Fibroblast of skin of right biceps (primary cell): ENCODE measurements at places on chromosomes 4 and X.
A peak's percentile ranks its signal among the peaks of the same experiment; 100 is the strongest.

DNA sequence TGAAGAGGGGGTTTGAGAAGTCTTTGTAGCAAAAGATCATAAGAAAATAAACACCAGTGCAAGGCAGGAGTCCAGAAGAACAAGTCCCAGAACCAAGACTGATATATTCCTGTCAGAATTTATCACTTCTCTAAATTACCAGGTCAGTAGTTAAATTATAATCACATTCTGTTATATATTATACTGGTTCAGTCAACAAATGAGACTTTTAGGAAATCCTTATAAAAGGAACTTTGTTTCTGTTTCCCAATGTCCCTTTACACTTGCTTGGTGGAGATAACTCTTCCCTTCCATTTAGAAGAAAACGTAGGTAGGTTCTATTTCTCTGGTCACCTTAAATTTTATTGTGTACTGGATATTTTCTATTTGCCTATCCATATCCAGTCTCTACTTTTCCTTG lies 21.1 kb downstream of the GBA3 start:
- DNase-seq, result no peak

- DNase-seq, result no peak
These were observed 16.4 kb downstream of the TMEM154 start for GRCh38 chr4:152663203-152664066.

DNA sequence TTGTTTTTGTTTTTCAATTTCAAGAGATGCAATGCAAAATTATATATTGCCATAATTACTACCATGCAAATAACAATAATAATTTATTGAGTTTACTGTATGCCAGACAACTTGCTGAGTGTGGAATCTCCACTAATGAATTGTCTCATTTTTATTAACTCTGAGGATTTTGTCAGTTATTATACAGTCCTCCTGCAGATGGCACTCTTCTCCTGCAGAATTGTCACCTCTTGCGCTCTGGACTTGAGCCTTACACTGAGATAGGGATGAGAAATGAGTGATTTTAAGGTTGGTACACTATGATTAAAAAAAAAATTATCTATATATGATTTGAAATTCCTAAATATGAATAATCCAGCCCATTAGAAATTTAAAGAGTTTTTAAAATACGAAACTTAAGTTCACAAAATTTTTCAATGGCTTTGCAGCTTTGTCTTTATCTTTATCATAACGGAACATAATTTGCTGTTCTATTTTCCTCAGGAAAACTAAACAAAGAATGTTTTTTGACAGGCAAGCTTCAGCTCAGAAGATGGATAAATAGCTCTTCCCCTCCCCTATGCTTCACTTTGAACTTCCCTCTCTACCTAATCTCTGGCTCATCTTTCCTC lies 12.7 kb upstream of the PAQR3 start:
- peak; percentile 47 for DNase-seq

GRCh38 chr4:10077076-10077475 lies 39.5 kb downstream of the WDR1 start:
- DNase-seq, result no peak

GRCh38 chr4:1109333-1109732 lies 4.0 kb downstream of the RNF212 start:
- DNase-seq, result no peak

DNA sequence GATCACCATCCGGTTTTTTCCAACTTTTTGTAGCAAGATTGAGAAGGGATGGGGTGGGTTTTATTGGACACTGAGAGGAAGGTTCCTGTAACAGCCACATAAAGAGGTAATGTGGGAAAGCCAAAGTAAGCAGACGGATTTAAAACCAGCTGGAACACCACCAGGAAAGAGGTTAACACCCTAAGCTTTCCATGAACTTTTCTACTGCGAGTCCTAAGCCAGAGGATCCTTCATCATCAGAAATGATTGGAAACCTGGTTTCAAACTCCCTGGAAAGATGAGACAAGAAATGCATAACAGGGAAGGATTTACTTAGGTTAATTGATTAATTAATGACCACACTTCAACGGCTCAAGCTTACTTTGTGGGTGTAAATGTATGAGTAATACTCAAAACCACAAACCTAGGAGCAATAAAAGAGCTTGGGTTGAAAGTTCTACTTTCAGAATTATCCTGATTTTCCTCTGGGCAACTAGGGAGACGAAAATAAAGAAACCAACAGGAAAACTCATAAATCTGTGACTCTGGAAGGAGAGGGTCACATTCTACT lies 91.5 kb downstream of the COX18 start:
- DNase-seq, result no peak

DNA sequence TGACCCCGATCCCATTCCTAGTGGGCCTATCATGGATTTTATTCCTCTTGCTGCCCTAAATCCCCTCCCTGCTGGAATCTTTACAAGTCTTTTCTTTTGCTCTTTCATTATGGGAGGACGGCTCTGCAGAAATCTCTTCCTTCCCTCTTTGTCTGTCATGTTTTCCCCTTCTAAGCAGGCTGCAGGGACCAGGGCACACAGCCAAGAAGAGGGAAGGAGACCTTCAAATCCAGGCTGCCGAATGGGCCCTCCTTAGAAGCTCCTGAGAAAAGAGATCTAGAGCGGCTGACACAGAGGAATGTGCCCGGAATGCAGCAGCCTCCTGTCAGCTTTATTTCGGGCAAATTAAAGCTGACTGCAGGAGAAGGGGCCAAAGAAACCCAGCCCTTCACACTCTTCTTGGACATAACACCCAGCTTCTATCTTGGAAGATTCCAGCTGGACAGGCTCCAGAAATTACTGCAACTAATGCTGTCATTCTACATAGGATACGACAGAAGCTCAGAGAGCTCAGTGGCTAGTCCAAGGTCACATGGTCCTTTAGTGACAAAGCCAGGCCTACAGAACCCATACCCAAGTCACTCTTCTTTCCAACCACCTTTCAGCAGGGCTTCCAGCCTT lies 187.8 kb upstream of the NHS start:
- DNase-seq, result peak; percentile 3
